ENCODE measurements at places on chromosomes 3 and 15.

DNA sequence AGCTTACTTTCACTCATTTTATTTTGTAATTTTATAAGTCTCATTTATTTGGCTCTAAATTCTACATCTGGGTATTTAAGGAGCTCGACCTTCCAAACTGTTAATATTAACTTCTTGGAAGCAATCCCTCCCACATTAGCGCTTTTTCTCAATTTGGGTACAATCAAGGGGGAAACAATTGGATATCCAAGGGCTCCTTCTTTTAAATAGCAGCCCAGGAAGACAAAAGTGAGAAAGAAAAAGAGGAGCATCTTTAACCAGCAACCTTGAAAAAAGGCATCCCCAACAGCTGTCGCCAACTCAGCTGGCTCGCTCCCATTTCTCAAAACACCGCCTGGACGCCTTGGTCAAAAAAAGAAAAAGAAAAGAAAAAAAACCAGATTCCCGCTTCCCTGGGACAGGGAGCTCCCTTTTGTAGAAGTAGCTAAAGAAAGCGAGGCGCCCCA, 873 bp downstream of the C3orf70 start:
- DNase-seq = no peak

DNA sequence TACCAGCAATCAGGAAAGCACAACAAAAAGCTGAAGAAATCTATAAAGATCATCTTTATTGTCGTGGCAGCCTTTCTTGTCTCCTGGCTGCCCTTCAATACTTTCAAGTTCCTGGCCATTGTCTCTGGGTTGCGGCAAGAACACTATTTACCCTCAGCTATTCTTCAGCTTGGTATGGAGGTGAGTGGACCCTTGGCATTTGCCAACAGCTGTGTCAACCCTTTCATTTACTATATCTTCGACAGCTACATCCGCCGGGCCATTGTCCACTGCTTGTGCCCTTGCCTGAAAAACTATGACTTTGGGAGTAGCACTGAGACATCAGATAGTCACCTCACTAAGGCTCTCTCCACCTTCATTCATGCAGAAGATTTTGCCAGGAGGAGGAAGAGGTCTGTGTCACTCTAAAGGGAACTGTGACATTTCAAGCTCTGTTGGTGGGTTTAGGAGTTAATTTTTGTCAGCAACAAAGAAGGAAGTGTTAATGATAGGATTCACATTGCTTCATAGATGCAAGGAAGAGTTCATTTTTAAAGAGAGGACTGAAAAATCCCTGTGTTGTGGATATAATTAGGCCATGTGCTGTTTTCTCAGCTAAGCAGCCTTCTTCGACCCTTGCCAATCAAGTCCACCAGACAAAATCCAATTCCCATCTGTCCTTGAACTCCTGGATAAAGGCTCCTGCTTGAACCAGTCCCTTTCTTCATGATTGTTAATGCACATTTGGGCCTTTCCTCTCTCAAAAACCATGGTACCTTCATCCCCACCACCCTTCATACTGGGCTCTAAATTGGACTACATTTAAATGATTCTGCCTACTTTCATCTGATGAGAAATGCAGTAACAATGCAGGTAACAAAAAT, 1.2 kb downstream of the GPR15 start:
- no peak for DNase-seq

- DNase-seq = no peak
Observed at GRCh38 chr3:46901591-46902187, 24.2 kb downstream of the PTH1R start.

DNA sequence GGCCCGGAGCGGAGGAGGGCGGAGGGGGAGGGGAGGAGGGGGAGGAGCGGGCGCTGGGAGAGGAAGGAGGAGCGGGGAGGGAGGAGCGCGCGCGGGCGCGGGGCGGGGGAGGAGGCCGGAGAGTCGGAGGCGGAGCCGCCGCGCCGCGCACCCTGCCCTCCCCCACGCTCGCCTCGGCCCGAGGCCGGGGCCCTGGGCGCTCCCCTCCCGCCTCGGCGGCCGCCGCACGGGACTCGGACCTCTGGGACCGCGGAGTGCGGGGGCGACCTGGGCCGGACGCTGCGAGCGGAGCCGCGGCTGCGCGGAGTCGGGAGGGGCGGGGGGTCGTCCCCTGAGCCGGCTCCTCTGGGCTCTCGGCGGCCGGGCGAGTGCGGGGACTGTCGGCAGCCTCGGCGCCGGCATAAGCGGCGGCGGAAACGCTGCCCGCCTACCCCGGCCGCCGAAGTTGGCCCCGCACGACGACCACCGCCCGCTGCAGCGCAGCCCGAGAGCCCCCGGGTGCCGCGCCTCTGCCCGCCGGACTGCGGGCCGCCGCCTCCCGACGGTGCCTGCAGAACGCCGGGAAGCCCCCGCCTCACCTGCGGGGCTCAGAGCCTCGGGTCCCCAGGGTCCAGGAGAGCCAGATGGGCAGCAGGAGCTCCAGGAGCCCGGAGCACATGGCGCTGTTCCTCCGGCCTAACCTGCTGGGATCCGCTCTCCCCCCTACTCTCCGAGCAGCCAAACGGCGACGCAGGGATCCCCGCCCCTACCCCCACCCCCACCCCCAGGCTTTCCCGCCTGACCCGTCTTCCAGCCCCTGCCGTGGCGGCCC, 406 bp upstream of the GABRB3 start:
- DNase-seq = no peak

GRCh38 chr15:40420793-40421192, 15.2 kb downstream of the IVD start:
- DNase-seq = no peak

GRCh38 chr3:13200946-13201345, 127.7 kb upstream of the IQSEC1 start:
- DNase-seq = no peak
